ENCODE measurements at places on chromosomes 4 and X. TPM values are rescaled to one million over a fixed set of nuclear protein-coding genes. Genes with fewer than 3 reads are reported as not detected.

GRCh38 chr4:13893211-13893610 lies 265.7 kb upstream of the BOD1L1 start:
- no peak for DNase-seq

Gene TMPRSS11B
- total RNA-seq, result not detected

DNA sequence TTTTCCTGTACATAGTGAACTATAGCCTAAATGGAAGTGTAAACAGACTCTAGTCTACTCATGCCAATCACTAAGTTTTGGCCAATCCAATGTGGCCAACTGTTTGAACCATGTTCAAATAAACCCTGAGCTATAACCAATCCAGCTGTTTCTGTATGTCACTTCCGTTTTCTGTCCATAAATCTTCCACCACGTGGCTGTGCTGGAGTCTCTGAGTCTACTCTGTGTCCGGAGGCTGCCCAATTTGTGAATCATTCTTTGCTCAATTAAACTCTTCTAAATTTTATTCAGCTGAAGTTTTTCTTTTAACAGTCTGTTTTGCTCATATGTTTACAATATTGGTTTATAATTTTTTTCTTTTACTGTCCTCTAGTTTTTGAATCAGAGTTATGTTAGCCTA lies 112.3 kb upstream of the BANK1 start:
- no peak for DNase-seq

DNA sequence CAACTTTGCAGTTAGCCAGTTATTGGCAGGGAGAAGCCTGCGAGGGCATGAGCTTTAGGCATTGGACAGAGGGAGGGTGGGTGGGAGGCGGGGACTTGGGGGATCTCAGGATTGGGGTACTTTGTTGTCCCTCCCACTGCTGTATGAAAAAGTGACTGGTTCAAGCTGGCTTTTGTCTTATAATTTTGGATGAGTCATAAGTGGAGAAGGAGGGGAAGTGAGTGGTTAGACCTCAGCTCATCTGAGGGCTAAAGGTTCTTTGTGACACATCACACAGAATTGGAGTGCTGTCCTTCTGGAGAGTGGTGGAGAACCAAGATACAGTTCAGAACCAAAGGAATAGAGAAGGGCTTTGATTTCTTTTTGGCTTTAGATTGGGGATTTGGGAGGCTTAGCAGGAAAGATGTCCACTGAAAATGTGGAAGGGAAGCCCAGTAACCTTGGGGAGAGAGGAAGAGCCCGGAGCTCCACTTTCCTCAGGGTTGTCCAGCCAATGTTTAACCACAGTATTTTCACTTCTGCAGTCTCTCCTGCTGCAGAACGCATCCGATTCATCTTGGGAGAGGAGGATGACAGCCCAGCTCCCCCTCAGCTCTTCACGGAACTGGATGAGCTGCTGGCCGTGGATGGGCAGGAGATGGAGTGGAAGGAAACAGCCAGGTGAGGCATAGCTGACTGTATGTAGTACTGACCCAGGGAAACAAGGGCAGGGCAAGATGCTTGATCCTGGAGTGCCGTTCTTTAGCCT lies at the start of gene SLC4A4:
SLC4A4 (plus strand) TSS at position 175 of the 748 bp plus-strand sequence.
- no peak for DNase-seq

- no peak for DNase-seq
Measured at GRCh38 chrX:106670631-106671030, 55.9 kb upstream of the RNF128 start.

- no peak for DNase-seq
Measured at GRCh38 chr4:6290769-6291547, 21.3 kb downstream of the WFS1 start.

DNA sequence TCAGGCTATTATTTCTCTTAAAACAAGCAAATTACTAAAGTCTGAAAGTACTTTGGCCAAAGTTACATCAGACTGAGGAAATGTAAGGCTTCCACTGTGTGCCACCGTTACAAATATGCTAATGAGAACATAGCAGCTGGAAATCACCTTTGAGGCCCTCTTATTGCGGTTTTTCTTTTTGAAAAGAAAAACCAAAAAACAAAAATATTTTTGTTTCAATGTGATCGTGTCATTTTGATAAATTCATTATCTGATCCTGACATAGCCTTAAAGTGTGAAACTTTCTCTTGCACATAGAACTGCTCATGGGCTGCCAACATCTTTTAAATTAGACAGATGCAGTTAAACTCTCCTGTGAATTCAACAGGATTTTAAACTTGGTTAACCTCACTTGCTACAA lies 2.8 kb upstream of the TIFA start:
- DNase-seq, result no peak

Gene CT55
- total RNA-seq, result not detected

DNA sequence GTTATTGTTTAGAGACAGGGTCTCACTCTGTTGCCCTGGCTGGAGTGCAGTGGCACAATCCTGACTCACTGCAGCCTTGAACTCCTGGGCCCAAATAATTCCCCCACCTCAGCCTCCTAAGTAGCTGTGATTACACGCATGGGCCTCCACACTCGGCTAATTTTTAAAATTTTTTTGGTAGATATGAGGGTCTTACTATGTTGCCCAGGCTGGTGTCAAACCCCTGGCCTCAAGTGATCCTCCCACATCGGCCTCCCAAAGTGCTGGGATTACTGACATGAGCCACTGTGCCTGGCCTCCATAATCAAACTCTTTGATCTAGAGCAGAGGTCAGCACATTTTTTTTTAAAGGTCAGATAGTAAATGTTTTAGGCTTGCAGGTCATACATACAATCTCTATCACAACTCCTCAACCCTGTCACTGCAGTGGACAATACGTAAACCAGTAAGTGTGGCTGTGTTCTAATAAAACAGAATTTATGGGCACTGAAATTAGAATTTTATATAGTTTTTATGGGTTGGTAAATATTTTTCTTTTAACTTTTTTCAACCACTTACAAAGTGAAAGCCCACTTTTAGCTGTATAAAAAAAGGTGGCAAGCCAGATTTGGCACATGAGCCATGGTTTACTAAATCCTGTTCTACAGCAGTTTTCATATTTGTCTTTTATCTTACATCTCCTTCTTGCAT lies 105.1 kb upstream of the RAPGEF2 start:
- no peak for DNase-seq

All from endodermal cell (in vitro differentiated cells).